ENCODE measurements at places on chromosomes 1 and 21.

DNA sequence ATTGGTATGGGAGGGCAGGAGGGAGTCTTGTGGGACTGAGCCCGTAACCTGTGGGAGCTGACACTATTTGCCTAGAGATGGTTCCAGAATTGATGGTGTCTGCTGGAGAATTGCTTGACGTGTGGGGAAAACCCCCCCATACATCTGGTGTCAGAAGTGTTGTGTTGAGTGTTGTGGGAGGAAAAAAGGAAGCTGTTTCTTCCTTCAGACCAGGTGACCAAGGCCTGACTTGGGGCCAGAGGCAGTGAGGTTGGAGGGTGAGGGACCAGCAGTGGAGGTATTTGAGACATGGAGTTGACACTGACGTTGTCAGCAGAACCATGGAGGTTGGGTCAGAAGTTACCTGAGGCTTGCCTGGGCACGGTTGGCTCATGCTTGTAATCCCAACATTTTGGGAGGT is 8.3 kb downstream of the SHISAL2A start:
- DNase-seq, result no peak

DNA sequence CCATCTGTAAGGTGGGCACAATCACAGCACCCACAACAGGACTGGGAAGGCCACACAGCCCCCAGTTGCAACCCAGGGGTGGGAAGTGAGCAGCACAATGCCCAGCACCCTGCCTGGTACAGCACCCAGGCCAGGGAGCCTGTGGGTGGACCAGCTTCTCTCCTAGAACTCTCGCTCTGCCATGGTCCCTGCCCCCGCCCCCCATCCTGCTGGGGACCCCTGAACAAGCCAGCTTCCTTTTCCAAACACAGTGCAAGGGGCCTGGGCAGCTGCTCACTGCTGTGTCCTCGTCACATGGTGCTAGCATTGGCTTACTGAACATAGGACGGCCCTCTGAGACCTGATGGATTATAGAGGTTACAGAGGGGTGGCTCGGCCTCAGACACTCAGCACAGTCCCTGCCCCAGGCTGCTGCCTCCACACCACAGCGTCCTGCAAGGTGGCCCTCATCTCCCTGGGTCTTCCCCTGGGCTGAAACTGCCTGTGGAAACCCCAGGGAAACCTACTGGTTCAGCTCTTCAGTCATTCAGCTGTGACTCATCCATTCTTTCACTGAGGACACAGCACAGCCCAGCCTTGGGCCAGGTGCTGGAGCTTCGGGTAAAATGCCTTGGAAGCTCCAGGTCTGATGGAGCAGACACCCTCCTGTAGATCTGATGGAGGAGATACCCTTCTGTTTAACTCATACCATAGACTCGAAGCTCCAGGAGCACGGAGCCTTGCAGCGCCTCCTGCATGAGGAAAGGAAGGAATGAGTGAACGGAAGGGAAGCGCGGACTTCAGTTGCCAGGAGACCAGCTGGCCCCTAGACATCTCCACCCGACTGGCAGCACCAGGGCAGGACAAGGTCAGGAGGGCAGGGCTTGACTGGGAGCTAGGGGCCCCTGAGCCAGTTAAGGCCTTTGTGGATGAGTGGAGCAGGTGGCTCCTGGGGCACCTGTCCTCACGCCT is 8.1 kb upstream of the PRDM16 start:
- DNase-seq, result peak; percentile 52

- no peak for DNase-seq
These were observed 20.5 kb downstream of the RCSD1 start for GRCh38 chr1:167650269-167651160.

DNA sequence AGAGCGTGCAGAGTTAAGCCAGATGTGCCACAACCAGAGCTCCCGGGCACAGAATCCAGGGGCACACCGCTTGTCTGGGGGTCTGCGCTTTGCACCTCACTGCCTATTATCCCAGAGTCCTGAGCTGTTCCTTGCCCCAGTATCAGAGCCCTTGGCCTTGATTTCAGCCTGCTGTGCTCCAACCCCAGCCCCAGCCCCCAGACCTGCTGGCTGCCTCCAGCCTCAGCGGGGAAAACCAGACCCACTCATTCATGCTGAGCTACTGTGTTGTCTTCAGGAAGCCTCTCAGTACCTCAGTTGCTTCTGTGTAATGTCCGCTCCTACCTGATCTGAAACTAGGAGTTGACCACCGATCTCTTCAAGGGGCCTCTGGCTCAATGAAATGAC is 1.1 kb downstream of the IKBKE start:
- DNase-seq, result no peak

GRCh38 chr1:233334092-233334491 is 6.6 kb downstream of the MAP3K21 start:
- DNase-seq, result no peak

GRCh38 chr1:74280642-74281396 is 45.6 kb downstream of the TNNI3K start:
- no peak for DNase-seq

GRCh38 chr1:91036894-91037829 is 15.3 kb upstream of the ZNF644 start:
- no peak for DNase-seq

DNA sequence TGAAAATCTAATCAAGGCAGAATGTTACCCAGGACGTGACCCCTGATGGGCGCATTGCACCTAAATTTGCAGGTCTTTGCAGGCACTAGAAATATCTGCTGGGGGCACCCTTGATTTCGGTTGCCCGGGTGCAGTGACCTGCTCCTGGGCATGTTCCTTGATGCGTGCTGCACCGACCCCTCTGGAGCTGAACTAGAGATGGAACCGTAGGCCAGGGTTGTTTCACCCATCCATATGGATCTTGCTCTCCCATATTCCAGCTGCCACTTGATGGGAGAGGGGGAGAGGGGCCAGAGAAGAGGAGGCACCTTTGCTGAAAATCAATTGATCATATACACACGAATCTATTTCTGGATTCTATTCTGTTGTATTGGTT is 8.4 kb upstream of the COL18A1 start:
- DNase-seq, result no peak

DNA sequence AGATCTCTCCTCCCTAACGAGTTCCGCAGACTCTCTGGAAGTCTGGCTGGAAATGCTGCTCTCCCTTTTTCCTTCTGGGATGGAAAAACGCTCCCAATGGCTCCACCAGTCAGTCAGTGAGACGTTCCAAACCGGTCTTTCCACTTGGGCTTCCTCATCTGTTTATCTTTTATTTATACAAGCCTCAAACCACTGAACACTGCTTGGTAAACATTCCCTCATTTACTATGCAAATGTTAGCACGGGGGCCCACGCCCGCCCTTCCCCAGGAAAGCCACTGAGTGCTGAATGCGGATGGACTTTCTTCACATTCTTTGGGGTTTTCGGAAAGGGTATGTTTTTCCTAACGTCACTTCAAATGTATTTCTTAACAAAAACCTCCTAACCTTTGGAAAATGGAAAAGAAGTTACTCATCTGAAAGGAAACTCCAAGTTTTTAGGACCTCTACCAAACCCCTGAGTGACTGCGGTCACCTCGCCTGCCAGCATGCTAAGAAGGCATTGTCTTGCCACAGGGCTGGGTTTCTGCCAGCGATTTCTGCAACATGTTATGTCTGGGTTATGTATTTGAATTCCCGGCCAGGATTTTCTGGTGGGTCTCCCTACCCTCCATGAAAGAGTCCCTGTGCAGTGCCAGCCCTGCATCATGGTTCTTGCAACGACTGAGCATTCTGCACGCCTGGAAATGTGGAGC is 14.0 kb upstream of the UMODL1 start:
- no peak for DNase-seq

DNA sequence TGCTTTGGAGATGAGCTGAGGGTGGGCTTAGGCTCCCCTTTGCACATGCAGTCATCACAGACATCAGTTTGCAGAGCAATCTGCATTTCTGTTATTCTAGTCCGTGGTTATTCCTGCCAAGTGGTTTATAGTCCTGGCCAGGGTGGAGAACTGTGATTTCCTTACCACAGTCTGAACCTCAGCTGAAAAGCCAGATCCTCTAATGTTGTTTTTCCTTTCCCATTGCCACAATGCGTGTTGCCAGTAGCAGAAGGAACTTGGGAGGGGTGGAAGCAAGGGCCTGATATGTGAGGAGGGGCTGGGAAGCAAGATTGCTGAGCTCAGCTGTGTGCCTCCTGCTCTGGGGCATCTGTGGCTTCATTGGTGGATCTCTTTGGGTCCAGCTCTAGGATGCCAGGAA is 18.0 kb upstream of the ST3GAL3 start:
- DNase-seq, result no peak

- DNase-seq, result no peak
These were observed 138.5 kb downstream of the LRIG2 start for GRCh38 chr1:113211467-113211866.

DNA sequence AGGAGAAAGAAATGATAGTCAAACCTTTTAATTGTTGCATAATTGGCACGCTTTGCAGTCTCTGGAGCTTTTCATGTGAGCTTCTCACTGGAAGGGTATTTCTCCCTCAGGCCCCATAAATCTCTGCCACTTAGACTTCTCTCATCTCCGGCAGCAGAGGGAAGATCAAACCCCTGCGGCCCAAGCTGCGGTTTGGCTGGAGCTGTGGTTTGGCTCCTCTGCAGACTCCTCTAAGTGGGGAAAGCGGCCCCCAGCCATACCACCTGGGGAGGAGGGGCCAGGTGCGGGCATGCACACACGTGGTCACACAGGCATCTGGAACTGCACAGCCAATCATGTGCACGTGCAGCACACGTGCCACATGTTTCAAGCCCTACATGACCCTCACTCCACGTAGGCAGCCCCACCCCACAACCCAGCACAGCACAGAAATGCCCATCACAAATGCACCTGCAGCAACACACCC is 58.3 kb downstream of the UBE2T start:
- DNase-seq, result no peak

- no peak for DNase-seq
These were observed 1.3 kb downstream of the KRTAP12-3 start for GRCh38 chr21:44658913-44659595.

GRCh38 chr1:224683936-224684335 is 67.8 kb downstream of the CNIH3 start:
- DNase-seq, result no peak

- no peak for DNase-seq
These were observed 22.7 kb upstream of the TRIM67 start for GRCh38 chr1:231139125-231139649.

- DNase-seq, result no peak
These were observed 276.4 kb upstream of the B3GALT2 start for GRCh38 chr1:193462629-193463320.

DNA sequence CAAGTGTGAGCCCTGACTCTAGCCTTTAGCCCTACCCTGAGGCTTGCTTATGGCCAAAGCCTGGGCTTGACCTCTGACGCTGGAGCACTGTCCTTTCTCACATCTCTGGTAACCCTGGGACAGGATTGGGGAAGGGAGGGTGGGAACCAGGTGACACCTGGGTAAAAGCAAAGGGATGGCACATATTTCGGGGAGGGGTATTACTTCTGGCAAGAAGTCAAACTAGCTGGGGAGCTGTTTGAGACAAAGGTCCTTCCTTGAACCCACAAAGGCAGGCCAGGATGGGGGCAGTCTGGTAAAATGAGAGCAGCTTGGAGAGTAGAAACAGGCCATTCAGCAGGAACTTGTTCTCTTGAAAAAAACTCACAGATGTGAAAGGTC is 2.0 kb downstream of the MOB3C start:
- no peak for DNase-seq

DNA sequence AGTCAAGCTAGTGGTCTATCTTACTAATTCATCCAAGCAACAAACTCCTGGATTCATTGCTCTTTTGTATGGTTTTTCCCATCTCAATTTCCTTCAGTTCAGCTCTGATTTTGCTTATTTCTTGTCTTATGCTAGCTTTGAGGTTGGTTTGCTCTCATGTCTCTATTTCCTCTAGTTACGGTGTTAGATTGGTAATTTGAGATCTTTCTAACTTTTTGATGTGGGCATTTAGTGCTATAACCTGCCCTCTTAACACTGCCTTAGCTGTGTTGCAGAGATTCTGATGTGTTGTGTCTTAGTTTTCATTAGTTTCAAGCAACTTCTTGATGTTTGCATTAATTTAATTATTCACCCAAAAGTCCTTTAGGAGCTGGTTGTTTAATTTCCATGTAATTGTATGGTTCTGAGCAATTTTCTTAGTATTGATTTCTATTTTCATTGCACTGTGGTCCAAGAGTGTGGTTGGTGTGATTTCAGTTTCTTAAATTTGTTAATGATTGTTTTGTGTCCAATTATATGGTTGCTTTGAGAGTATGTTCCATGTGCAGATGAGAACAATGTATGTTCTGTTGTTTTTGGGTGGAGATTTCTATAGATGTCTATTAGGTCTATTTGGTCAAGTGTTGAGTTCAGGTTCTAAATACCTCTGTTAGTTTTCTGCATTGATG is 154.6 kb downstream of the PLPPR5 start:
- DNase-seq, result no peak

DNA sequence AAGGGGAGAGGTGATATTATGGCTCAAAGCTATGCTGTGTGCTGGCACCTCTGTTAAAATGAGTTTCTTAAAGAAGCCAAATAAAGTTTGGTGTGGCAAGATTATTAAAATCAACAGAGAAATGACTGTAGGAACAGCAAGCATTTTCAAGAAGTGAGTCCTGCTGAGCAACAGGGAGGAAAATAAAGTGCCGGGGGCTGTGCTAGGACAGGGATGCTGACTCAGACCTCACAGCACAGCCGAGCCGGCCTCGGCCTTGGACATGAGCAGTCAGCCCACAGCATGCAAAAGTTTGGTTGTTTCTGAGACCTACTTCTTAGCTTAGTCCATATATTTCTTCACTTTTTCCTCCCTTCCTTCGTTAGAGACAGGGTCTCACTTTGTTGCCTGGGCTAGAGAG is 19.2 kb downstream of the CNIH3 start:
- no peak for DNase-seq

DNA sequence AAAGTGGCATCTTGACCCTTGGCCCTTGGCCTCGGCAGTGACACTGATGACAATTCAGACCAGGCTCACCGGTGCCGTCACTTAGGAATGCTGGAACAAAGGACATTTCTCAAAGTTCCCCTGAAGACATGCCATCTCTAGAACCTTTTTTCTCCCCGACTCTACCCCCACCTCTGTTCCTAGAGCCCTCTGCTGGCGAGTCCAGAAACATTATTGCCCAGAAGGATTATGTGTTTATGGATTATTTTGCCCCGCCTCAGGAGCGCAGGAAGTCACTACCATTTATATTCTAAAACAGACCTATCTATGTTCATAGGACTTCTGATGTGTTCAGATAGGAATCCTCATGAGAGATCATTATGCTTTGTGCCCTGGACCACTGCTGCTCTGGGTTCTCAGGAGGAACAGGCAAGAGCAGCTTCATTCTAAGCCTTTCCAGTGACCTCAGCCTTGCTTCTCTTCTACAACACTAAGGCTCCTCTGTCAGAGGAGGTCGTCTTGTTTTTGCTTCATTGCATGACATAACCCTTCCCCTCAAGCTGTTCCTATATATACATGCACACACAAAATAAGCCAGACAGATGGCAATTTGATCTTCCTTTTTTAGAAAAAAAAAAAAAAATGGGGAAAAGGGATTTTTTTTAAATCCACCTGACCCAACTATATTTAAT is 12.4 kb upstream of the SHISA4 start:
- no peak for DNase-seq

DNA sequence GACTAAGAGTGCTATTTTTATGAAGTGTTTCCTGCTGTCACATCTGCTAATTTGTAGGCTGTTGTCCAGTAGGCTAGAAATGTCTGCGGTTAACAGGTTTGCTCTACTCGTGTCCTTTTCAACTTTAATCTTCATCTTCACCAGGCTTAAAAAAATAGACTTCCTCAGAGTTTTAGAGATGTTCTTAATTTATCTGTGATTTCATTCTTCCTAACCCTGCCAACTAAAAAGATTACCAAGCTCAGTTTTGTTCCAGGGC is 66.8 kb downstream of the SASS6 start:
- DNase-seq, result no peak

- DNase-seq, result no peak
These were observed 114.2 kb upstream of the NR5A2 start for GRCh38 chr1:199913318-199913717.
